GM10248 (cell line): ENCODE measurements at places on chromosomes 2 and 18.

DNA sequence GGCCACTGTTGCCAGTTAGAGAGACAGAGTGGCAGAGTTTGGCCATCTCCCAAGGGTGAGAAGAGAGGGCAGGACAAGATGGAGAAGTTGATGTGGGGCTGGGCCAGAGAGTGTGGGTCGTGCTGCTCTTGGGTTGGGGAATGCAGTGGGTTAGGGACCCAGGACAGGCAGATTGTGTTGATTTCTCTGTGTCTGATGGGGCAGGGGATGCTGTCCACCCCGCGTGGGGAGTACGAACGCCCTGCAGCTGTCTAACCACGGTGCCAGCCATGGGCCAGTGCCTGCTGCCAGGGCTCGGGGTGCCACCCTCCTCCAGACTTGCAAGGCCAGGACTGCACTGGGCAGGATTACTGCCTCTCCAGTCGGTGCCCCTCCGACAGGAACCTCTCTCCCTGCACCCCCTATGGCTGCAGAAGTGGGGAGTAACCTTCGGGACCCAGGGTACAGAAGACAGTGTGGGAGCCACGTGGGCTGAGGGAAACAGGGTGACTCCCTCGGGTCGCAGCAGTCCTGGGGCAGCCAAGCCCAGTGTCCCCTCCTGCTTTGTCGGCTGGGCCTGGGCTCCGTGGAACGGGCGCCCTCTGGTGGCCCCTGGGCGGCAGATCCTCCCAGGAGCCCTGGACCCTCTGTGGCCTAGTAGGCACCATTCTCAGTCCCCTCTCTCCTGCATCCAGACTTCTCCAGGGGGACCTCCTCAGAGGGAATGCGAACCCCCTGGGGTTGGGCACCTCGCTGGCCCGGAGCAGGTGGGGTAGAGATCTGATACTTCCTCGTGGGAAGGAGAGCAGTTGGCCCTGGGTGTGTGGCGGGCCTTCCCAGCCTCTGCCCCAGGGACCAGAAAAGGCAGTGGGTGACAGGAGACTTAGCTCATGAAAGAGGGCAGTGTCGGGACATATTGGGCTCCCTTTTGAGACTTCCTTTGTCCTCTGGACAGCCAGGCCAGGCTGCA is 2.7 kb downstream of the GPC1 start:
- peak; percentile 89 for DNase-seq

GRCh38 chr2:143148011-143148410 is 18.8 kb downstream of the ARHGAP15 start:
- no peak for DNase-seq

GRCh38 chr18:2354292-2354691 is 217.0 kb downstream of the METTL4 start:
- no peak for DNase-seq

- DNase-seq = no peak
Observed at GRCh38 chr2:140775411-140775810, 1355.4 kb downstream of the LRP1B start.

DNA sequence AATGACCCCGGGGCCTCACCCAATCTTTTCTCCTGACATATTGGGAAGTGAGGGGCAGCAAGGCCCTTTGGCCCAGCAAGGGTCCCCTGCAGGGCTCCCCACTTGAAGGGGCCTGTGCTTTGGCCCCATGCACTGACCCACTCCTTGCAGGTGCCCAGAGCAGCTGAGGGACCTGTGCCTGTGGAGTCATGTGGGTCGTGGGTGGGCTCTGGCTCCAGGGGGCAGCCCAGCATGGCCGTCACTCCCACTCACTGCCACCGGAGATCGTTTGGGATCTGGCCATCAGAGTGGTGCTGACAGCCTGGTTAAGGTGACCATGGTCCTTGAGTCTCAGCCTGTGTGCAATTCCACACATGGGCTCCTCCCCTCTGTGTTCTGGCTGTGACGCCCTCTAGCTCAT is 31.7 kb upstream of the APCDD1 start:
- DNase-seq = no peak

GRCh38 chr2:51758081-51758480 is 726.1 kb upstream of the NRXN1 start:
- DNase-seq = no peak

DNA sequence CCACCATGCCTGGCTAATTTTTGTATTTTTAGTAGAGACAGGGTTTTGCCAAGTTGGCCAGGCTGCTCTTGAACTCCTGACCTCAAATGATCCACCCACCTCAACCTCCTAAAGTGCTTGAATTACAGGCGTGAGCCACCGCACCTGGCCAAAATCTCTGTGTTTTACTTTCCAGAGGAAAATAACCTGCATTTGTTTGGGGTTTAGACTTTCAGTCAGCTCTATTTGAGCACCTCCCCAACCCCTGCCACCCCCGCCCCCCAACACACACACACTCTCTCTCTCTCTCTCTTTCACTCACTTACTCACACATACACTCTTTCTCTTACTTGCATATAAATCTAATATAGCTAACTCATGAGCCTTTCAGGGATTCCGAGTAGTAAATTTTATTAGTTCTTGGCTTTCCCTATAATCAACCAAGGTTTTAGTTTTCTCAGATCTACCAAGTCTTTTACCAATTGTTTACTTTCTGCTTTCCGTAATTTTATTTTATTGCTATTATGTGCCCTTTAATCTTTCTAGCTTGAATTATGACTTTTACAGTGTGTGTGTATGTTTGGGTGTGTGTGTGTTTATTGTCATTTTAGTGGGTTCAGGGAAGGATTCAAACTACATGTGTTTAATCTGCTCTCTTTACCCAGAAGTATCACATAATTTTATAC is 24.5 kb downstream of the MFSD6 start:
- DNase-seq = peak; percentile 38

- no peak for DNase-seq
Observed at GRCh38 chr2:18251486-18251885, 309.0 kb downstream of the RDH14 start.

- no peak for DNase-seq
Observed at GRCh38 chr2:32697156-32697555, 69.3 kb downstream of the TTC27 start.

DNA sequence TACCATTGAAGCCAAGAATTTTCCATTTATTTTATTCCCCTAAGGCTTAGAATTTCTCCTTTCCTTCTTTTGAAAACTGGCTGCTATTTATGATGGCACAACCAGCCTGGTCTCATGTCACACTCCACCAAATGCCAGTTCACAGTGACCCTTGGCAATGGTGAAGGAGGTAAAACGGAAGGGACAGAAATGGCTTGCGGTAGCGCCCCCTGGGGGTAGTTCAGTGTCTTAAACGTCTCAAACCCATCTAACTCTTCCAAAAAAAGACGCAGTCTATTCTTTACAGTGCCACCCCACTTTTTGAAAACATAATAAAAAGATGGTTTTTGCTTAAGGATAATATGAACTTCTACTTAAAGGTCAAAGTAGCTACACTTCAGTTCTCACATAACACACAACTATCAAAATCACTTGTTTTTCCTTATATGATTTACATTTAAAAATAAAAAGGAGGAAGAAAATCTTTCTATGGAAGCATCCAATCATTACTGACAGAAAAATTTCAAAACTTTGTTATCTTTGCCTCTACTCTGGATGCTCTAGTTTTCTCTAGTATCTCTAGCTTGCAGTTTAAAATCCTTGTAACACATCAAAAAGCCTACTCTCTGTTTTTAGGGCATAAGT is 28.0 kb downstream of the PNO1 start:
- peak; percentile 31 for DNase-seq

DNA sequence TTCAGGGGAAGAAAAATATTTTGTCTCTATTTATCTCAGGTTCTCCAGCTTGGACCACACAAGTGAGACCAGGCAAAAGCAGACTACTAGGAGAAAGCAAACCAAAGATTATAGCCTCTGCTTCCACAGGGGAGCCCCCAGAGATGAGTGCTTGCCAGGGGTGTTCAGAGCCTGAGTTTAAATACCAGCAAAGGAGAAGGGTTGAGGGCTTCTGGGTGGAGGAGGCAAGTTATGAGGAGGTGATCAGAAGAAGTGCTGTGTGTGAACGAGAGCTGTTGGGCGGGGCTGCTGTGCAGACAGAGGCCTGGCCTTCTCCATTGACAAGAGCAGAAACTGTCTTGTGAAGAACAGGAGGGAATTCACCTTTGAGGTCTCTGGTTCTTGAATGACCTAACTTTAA is 32.8 kb upstream of the PXDN start:
- no peak for DNase-seq

- DNase-seq = no peak
Observed at GRCh38 chr2:56449449-56449860, 265.7 kb downstream of the CCDC85A start.

DNA sequence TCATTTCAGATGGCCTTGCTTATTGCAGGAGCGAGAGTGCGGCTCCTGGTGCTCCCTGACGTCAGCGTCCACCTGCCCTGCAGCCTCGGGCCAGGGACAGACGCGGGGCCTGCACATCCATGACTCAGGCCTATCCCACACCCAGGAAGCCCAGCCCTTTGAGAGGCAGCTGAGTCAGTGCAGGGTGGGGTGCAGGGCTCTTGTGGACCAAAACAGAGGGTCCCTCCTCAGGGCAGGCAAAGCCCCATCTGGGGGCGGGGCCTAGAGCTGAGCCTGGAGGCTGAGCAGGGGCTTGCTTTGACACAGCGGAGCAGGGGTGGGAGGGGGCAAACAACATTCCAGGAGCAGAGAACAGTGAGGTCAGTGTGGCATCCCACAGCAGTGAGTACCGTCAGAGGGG is 7.7 kb upstream of the ARHGEF4 start:
- DNase-seq = no peak

DNA sequence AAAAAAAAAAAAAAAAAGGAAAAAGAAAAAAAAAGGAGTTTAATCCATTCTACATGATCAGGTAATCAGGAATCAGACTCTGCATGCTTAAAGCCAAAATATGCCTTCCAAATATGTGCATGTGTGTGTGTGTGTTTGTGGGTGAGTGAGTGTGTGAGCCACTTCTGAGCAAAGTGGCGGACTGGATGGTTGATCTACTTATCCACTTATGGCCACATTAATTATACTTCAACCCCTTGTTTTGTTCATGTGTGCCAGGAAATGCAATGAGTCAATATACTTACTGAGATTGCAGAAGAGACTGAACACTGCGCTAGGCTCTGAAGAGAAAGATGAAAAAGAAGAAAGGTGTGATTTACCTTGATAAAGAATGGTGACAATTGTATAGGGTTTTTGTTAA is 586.5 kb upstream of the NXPH2 start:
- no peak for DNase-seq
